Esophagus squamous epithelium (tissue), 5 donors: ENCODE measurements at places on chromosomes 11 and 22. TPM values are rescaled to one million over a fixed set of nuclear protein-coding genes. Genes with fewer than 3 reads are reported as not detected.

- H3K36me3 ChIP-seq: no peaks in the 10 kb centered on the region
- H3K4me3 ChIP-seq: no peak overlapping the region
- peaks cover 7% of the 10 kb centered on the region for H3K4me1 ChIP-seq
Observed at GRCh38 chr11:86460461-86461385, 86.0 kb downstream of the CCDC81 start.

FAM180B gene
- total RNA-seq: not detected

DNA sequence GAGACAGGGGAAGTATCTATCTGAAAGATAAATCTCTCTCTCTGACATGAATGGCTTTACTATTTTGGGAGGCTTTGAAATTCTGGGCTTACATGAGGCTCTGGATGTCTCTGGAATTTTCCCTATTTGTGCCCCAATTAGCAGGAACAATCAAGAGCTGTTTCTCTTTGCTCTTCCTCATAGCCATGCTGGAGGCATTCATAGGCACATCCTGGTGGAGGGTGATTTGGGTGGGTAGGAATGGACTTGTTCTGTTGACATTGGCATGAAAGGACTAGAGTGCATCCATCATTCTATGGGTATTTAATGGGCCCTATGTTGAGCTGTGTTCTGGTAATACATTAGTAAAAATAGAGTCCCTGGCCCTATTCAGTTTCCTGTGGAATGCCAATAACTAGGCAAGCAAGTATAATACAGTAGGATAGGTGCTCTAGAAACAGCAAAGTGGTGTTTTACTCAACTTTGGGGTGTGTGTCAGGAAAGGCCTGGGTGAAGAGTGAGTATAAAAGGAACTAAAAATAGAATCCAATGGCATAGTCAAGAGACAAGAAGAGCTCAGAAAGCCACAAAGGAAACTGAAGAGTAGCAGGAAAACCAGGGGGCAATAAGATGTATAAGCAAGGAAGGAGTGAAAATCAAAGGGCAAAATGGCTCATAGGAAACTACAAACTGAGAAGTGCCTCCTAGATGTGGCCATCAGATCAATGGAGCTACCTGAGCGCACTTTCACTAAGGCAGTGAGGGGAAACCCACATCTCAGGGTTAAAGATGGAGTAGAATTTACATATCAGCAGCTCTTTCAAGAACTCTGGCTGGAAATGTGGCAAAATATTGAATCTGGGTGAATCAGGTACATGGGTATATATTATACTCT, 45.0 kb downstream of the CWC15 start:
- DNase-seq: no peak
- H3K4me3 ChIP-seq: no peak overlapping the region
- H3K4me1 ChIP-seq: peaks cover 54% of the 10 kb centered on the region
- no peaks in the 10 kb centered on the region for H3K27me3 ChIP-seq
- H3K27ac ChIP-seq: peak overlapping the region; percentile 91
- H3K36me3 ChIP-seq: no peaks in the 10 kb centered on the region

RFPL3 gene
- not detected for total RNA-seq

GRCh38 chr22:17974703-17975372, 49.5 kb downstream of the MICAL3 start:
- peaks cover 7% of the 10 kb centered on the region for H3K4me1 ChIP-seq
- no peak overlapping the region for H3K27ac ChIP-seq
- no peaks in the 10 kb centered on the region for H3K27me3 ChIP-seq
- no peak for DNase-seq
- H3K36me3 ChIP-seq: no peaks in the 10 kb centered on the region

GRCh38 chr11:64894070-64894811, 15.8 kb upstream of the EHD1 start:
- peaks cover 15% of the 10 kb centered on the region for H3K36me3 ChIP-seq
- H3K27ac ChIP-seq: no peak overlapping the region
- no peak overlapping the region for H3K4me3 ChIP-seq
- no peaks in the 10 kb centered on the region for H3K4me1 ChIP-seq

- H3K36me3 ChIP-seq: no peaks in the 10 kb centered on the region
- no peaks in the 10 kb centered on the region for H3K4me1 ChIP-seq
Observed at GRCh38 chr22:36727110-36727509, 23.6 kb upstream of the CACNG2 start.

- H3K36me3 ChIP-seq: no peaks in the 10 kb centered on the region
- no peak overlapping the region for H3K27ac ChIP-seq
- peaks cover 17% of the 10 kb centered on the region for H3K4me1 ChIP-seq
- DNase-seq: no peak
- no peak overlapping the region for H3K4me3 ChIP-seq
Observed at GRCh38 chr22:43017525-43018460, 2.8 kb upstream of the PACSIN2 start.

UCP3 gene
- total RNA-seq: 0.53 TPM

- H3K4me1 ChIP-seq: peaks cover 19% of the 10 kb centered on the region
- DNase-seq: no peak
- H3K36me3 ChIP-seq: no peaks in the 10 kb centered on the region
- H3K27me3 ChIP-seq: no peaks in the 10 kb centered on the region
- no peak overlapping the region for H3K4me3 ChIP-seq
Observed at GRCh38 chr11:2779981-2780849, 80.4 kb upstream of the KCNQ1OT1 start.

APOC3 gene
- total RNA-seq: not detected

- H3K27me3 ChIP-seq: no peaks in the 10 kb centered on the region
- no peak overlapping the region for H3K4me3 ChIP-seq
- DNase-seq: no peak
- peaks cover 29% of the 10 kb centered on the region for H3K4me1 ChIP-seq
Observed at GRCh38 chr11:35347921-35348331, 71.4 kb downstream of the SLC1A2 start.
